ENCODE measurements at places on chromosomes 2 and 18.
A peak's percentile ranks its signal among the peaks of the same experiment; 100 is the strongest.

GRCh38 chr18:51712821-51713220 lies 515.3 kb upstream of the MEX3C start:
- no peak for DNase-seq

DNA sequence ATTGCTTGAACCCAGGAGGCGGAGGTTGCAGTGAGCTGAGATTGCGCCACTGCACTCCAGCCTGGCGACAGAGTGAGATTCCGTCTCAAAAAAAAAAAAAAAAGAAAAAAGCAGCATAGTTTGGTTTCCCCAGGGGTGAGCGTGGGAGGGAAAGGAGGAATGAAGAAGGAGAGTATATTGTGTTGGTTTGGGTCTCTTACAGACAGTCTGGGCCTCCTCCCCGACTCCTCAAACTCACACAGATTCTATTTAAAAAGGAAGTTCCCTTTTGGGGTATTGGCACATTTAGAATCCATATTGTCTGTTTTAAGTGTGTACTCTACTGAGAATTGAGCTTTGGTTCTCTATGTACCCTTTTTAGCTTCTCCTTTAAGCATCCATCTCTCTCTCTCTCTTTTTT lies 27.4 kb upstream of the SLC20A1 start:
- no peak for DNase-seq

- DNase-seq, result no peak
Observed at GRCh38 chr2:85712849-85713612, 18.9 kb downstream of the GNLY start.

DNA sequence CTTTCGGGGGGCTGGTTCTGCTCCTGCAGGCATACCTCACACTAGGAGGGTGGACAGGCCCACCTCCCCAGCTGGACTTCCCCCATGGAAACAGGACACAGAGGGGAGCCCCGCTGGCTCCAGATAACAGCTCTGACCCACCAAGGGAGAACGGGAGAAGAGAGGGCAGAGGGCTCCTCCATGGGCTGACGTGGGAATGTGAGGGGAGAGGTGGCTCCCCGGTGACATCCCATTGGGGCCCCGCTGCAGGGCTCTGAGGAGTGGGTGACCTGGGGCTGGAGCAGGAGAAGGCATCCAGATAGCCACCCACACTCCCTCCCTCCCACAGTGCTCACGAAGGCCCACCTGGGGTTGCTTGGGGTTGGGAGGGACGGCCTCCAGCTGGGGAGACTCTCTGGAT lies 45.9 kb downstream of the FBLN7 start:
- DNase-seq, result no peak

DNA sequence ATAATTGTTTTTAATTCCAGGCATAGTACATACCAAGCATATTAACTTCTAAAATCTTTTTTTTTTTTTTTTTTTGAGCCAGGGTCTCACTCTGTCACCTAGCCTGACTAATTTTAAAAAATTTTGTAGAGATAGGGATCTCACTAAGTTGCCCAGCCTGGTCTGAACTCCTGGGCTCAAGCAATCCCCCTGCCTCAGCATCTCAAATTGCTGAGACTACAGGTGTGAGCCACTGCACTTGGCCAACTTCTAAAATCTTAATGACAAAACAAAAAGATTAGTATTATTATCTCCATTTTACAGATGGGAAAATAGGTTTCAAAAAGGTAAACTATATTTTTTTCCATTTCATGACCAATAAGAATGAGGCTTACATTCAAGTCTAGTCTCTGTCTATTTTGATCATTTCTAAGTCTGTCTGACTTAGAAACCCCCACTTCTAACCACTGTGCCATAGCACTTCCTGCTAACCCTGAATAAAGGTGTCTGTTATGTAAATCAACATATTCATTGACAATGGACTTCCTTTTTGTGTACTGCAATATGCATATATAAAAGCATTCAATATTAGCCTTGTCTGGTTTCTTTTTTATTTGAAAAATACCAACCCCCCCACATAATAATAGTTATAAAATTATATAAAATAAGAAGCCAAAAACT lies 28.7 kb upstream of the ZEB2 start:
- no peak for DNase-seq

DNA sequence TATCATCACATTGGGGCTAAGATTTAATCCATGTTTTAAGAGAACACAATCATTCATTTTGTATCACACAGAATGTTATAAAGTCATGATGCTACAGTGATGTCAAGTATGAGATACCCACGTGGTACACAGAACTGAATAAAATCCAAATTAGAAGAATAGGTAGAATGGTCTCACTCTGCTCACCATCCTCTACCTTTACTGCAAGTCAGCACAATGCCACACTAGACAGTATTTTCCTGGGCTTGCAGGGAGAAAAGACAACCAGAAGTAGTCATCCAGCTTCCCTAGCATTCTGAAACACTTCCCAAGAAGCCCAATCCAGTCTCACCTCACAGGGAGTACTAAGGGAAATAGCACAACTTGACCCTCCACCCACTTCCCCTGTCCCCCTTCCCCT lies 856.2 kb upstream of the NRXN1 start:
- DNase-seq, result no peak

GRCh38 chr18:58898010-58898799 lies 33.5 kb downstream of the ZNF532 start:
- no peak for DNase-seq

DNA sequence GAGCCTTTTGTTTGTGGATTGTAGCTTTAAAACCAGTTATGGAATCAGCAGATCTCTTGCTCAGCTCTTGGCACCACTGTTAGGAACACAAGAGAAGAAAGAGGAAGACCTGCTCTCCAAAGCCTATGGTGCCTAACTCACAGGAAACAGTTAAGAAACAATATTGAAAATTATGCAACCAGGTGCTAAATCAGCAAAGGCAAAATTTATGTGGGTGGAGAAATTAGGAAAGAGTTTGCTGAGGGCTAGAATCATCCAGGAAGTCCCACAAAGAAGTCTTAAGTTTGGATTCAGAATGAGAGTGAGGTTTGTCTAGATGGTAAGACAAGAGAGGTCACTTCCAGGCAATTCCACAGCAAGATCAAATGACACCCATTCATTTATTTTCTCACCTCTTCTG lies 49.4 kb downstream of the AOX1 start:
- no peak for DNase-seq

DNA sequence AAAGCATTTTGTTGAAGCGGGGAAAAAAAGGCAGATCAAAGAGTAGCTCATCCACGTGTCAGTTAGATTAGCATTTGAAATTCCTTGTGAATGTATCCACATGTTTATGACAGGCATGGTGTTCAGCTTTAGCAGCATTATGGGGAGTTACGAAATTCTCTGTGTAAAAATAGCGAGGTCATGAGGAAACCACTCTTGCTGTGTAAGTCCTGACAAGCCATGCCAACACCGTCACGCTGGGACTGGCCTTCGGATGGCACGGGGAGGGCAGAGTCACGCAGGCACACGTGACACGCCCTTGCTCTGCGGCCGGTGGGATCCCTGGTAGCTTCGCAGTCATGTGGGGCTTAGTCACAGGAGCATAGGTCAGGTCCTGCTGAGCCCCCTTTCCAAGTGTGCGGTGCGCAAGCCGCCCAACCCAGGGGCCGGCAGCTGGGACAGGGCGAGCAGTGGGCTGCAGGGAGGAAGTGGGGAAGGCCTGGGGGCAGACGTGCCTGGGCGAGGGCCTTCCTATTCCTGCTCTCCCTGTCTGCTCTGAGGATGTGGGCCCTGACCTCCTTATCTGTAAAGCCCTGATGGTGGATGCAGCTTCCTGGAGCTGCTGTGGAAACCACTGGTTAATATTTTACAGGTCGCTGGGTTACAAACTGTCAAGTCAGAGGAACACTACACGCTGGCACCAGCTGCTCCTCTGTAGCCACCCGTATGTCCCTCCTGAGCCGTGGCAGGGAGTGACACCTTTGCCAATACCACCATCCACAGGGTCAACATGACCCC lies 18.0 kb downstream of the MBP start:
- no peak for DNase-seq

- peak; percentile 95 for DNase-seq
Observed at GRCh38 chr18:36129300-36130038, at the start of the genes ELP2 and SLC39A6. TSS of gene ELP2 (plus strand) at chr18:36129899. CDS start at chr18:36129934, 35 bp downstream. TSS of gene SLC39A6 (minus strand) at chr18:36129340. CDS start at chr18:36127007, 2,333 bp downstream.

- DNase-seq, result no peak
Observed at GRCh38 chr2:217660423-217660822, 342.4 kb downstream of the TNS1 start.

DNA sequence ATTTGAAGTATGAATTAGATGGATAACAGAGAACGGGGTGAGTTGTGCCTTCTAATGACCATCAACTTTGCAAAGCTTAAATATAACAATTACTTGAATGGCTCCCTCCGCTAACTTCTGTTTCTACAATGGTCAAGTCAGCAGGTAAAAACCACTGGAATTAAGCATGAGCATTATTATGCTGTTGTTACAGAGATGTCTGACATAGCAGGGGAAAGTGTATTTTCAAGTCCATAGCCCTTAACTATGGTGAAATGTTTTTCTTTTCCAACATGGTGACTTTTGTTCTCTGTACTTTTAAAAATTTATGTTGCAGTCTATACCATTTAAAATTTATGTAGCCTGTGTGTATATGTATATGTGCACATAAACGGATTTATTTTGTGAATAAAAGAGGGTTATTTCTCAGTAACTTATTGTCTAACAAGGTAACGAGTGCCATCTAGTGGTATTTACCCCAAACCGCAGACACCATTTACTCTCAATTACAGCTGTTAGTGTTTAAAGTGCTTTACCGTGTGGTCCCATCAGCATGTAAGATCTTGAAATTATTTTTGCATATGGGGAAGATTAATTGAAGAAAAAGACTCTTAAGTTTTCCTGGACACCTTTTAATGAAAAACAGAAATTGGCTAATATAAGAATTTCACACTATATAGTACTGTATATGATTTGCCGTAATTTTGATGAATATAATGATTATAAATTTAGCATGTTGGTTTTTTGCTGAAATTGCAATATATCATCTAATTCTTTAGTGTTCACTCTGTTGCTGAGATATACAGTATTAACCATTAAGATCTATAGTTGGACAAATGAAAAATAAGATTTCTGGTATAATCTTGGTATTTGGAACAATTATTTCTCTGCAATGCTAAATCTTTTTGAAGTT lies 78.2 kb downstream of the UBE2E3 start:
- peak; percentile 31 for DNase-seq

GRCh38 chr2:238397356-238397755 lies 29.4 kb upstream of the ASB1 start:
- DNase-seq, result no peak

GRCh38 chr2:128316777-128317180 lies 1.9 kb downstream of the HS6ST1 start:
- no peak for DNase-seq

DNA sequence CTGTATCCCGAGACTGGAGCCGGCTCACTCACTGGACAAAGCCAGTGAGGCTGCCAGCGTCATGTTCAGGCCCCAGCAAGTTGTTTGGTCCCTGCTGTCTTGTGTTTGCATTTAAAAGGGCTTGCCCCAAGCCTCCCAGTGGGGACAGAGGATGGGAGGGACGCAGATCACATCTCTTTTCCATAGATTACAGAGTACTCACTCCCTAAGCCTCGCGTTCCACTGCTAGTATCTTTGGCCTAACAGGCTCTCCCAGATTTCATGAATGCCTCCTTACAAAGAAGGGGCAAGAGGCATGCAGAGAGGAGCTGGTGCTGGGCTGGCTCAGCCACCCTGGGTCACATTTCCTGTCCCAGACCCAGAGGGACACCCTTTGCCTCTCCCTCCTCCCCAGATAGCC lies 59.1 kb downstream of the CMPK2 start:
- peak; percentile 82 for DNase-seq

- DNase-seq, result no peak
Observed at GRCh38 chr2:238727585-238728329, 120.1 kb upstream of the TWIST2 start.

- DNase-seq, result no peak
Observed at GRCh38 chr2:8480915-8481314, 200.9 kb upstream of the ID2 start.

- DNase-seq, result no peak
Observed at GRCh38 chr2:177783835-177784744, 288.5 kb downstream of the PDE11A start.

- peak; percentile 82 for DNase-seq
Observed at GRCh38 chr2:95231723-95232122, 24.4 kb downstream of the ZNF892 start.

DNA sequence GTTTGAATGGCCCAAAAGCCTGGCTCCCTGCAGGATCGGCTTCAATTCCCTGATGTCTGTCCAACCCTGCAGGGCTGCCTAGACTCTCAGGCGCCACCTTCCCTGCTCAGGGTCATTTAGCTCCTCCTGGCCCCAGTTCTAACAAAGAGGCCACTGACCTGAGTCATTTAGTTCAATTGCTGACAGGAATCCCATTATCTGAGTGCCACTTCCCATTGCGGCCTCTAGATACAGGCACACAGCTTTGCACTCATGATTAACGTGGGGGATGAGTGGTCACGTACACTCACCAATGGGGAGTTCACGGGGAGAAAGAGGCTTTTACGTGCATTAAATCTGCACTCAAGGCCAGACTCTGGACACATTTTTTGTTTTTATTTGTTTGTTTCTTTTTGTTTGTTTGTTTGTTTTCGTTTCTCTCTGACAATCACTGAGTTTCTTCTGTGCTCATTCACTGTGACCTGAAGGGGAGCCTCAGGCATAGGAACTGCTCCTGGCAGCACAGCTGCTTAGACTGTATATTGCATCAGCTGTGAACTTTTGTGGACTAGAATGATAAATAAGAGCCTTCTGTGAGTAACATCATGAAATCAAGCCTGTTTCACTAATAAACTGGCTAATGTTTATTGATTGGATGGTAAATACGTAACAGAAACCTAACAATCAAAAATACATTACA lies 118.9 kb upstream of the CTNNA2 start:
- peak; percentile 58 for DNase-seq

DNA sequence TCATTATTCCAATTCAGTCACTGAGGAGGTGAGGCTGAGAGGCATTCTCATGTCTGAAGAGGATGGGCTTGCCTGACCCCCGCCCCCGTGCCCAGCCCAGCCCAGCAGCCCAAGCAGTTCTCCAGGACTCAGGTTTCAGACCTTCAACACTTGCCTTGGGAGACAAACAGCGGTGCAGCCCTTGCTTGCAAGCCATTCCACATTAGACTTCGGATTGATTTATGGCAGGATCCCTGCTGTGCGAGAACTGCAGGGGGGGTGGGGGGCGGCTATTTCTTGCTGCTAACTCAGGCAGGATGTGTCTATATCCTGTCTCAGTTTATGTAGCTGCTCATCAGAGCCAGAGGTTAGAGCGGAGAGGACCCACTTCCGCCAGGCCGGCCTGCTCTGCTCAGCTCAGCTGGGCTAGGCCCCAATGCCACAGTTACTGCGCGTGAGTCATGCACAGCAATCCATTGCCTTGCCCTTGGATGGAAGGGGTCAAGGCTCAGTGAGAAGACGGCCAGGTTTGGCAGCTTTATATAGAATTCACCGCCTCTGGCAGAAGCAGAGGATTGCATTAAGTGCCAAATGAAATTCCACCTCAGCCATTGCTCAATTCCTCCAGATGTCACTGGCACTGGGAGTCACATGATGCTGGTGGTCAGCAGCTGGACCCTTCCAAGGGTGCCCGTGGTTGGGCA lies 1.8 kb downstream of the GYPC start:
- peak; percentile 83 for DNase-seq

GRCh38 chr2:186946896-186947467 lies 98.0 kb upstream of the ZSWIM2 start:
- DNase-seq, result no peak

DNA sequence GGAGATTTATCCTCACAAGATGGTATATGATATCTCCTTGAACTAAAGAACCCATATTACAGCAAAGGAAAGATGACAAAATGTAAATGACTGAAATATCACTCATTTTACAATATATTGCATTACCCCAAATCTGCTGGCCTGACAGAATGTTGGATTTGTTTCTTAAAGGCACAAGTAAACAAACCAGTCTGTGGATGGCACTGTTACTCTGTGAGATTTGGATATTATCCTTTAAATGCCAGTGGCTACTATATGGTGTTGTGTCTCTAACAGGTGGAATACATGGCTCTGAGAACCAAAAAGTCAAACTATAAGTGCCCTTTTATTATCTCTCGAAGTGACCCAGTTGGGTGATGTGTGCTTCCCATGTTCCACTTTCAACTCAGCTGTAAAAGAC lies 125.7 kb downstream of the PDE1A start:
- DNase-seq, result no peak
